ENCODE measurements at places on chromosomes 4 and X. TPM values are rescaled to one million over a fixed set of nuclear protein-coding genes. Genes with fewer than 3 reads are reported as not detected.
A peak's percentile ranks its signal among the peaks of the same experiment; 100 is the strongest.

DNA sequence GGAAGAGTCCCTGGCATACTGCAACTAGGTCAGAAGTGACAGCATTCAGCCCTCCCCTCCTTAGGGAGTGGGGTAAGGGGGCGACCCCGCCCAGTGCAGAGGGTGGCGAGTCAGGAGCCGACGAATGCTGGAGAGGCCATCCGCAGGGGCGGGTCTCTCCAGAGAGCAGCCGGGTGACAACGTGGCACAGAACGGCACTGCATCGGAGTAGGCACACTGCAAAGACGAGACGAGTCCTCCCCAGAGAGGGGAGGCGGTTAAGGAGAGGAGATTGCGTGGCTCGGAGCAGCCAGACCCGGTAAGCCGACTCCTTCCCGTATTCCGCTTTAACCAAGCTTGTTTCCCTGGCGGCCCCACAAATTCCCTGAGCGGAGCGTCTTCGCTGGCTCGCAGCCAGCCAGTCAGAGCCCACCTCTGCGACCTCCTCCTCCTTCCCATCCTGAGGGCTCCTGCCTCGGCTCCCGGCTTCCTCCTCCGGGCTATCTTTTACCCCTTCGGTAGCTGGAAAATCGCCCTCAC is 54.9 kb downstream of the LINC00632 start:
- peak; percentile 69 for DNase-seq

- DNase-seq: no peak
Measured at GRCh38 chr4:83438719-83439118, 16.9 kb downstream of the HELQ start.

The COL4A6 gene
- polyA plus RNA-seq: 6.9 TPM

GRCh38 chr4:120843849-120844527 is 78.5 kb downstream of the PRDM5 start:
- peak; percentile 33 for DNase-seq

The AFF2 gene
- 2.1 TPM for polyA plus RNA-seq

DNA sequence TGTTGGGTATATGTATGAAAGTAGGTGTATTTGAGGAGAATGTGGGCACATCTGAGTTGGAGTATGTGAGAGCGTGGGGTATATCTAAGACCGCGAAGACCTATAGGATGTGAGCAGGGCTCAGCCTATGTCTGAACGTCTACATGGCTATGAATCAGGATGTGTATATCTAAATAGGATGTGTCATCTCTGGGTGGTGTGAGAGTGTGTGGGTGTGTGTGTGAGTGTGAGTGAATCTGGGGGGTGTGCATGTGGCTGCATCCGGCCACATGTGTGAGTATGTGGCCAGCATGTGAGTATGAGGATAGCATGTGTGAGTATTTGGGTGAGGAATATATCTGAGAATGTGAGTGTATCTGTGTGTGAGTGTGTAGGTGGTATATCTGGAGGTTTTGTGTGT is 7.7 kb downstream of the GPR173 start:
- no peak for DNase-seq

The PPEF2 gene
- not detected for polyA plus RNA-seq

The UGT2A3 gene
- 30.3 TPM for polyA plus RNA-seq

- peak; percentile 61 for DNase-seq
Measured at GRCh38 chr4:6733358-6734164, 17.6 kb downstream of the BLOC1S4 start.

DNA sequence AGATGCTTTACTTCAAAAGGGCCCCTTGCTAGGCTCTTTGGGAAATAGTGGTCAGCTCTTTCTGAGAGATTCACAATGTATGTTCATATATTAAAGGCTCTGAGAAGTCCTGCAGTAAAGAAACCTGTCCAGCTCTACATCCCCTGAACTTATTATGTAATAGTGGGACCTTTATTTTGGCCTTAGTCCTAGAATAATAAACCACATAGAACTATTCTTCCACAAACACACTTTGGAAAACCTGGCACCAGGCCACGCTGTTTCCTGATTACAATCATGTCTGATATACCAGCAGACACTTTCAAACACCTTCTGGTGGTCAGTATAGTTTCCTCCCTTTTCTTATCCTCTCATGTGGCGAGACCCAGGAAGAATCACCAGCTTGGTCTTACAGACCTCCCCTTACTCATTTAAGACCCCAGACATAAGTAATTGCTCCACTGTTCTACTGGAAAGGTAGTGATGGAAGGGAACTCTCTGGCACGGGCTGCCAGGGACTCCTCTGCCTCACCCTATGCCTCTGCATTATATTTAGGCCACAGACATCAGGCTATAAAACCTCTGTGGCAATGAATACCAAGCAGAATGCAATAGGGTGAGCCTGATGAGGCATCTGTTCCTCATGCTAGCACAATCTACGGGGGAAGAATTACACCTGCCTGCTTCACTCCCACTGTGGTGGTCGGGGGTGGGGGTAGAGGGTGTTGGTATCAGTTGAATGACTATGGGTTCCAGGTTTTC is 5.7 kb upstream of the PPEF1 start:
- no peak for DNase-seq

The LCORL gene
- polyA plus RNA-seq: 12.6 TPM

DNA sequence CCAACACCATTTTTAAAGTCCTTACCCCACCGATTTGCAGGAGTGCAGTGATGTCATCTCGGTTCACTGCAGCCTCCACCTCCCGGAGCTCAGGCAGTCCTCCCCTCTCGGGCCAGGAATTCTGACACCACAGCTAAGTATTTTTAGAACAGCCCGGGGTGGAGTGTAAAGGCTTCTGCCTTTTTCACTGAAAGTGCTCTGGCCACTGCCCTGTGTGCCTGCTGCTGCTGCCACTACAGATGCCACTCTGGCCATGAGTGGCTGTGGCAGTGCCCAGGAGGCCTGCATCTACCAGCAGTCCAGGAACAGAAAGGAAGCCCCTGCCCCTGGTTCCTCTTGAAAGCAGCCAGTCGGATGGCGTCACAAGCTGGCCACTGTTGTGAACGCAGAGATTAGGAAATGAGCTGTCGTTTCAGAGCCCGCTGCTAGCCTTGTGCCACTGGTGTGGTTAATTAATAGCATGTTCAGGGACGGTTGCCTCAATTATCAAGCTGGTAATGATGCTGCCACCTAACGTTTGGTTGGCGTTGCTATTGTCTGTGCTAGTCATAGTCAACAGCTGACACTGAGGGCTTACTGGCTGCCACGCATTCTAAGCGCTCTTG is 23.6 kb upstream of the TBC1D14 start:
- DNase-seq: no peak

The CABS1 gene
- polyA plus RNA-seq: not detected

- DNase-seq: no peak
Measured at GRCh38 chr4:124536946-124537345, 175.6 kb downstream of the ANKRD50 start.

DNA sequence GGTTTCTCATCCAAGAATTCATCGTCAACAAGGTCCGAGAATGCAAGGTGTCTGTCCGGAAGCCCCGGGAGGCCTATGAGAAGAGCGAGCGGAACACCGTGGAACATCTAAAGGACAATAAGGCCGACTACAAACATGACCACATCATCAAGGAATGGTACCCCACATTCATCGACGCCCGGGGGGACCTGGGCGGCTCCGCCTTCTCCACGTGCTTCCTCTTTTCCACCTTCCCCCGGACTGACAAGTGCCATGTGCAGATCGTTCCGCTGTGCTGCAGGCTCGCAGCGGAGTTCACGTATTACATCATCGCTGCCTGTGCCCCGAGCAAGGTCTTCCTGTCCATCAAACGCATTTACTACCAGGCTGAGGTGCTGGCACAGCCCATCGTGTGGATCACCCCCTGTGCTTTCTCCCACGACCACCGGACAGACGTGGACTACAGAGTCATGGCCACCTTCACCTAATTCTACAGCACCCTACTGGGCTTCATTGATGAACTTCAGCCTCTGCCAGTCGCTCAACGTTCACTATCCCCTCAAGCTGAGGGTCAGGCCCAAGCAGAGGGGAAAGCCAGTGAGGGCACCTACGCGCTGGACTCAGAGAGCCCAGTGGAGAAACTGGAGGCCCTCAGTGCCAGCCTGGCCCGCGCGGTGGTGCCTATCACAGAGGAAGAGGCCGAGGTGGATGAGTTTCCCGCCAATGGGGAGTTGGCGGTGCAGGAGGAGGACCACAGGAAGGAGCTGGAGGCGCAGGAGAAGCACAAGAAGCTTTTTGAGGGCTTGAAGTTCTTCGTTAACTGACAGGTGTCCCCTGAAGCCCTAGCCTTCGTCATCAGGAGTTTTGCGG is 125.9 kb upstream of the PABPC4L start:
- no peak for DNase-seq

DNA sequence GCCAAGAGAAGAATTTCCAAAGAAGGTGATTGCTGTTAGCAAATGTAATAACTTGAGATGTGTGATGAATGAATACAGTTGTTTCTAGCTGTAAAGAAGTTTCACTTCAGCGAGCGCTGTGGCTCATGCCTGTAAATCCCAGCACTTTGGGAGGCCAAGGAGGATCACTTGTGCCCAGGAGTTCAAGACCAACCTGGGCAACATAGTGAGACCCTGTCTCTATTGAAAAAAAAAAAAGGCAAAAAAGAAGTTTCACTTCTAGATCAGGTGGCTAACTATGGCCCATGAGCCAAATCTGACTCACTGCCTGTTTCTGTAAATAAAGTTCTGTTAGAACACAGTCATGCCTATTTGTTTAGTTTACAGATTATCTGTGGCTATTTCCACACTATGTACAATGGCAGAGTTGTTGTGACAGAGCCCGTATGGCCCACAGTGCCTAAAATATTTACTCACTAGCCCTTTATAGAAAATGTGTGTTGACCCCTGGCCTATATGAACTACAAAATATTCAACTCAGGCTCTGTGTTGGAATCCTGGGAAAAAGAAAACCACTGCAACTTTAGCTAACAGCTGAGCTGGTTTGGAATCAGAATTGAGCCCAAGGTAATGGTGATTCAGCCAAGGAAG is 54.1 kb upstream of the PRPS1 start:
- no peak for DNase-seq

- no peak for DNase-seq
Measured at GRCh38 chrX:40440866-40441265, 139.9 kb upstream of the ATP6AP2 start.

GRCh38 chr4:4641661-4642495 is 100.0 kb upstream of the STX18 start:
- no peak for DNase-seq

DNA sequence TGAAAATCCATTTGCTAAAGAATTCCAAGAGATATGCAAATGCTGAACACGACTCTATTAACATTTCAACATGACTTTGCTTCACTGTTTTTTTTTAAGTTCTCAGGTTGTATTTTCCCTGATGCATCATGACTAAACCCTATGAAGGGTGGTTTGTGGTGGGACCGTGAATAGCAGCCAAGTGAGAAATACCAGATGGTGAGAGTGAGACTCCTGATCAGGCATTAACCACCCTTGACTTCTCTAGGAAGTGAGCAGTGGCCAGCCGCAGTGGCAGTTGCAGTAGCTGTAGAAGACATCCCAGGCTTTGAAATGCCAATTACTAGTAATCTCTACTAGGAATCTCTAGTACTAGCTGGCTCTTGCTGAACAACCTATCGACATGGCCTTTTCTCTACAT is 383.4 kb downstream of the FAM133A start:
- DNase-seq: no peak

DNA sequence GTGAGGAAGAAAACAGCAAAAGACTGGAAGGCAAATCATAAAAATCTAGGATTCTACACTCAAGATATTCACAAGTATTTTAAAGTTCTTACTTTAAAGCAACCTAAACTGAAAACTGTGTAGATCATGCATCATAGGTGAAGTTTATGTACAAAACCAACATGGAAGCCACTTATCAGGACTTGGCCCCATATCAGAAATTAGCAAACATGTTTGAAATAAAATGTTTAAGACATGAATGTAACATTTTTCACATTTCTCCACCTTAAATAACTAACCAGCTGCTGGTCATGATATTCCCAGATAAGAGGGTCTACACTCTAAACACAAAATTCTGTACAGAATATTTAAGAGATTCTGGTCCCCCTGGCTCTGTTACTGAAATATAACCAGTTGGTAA is 38.5 kb downstream of the APBB2 start:
- DNase-seq: no peak

The CCKAR gene
- polyA plus RNA-seq: not detected

- no peak for DNase-seq
Measured at GRCh38 chr4:98706200-98706813, 47.9 kb upstream of the TSPAN5 start.

The SMIM10 gene
- 3.4 TPM for polyA plus RNA-seq

DNA sequence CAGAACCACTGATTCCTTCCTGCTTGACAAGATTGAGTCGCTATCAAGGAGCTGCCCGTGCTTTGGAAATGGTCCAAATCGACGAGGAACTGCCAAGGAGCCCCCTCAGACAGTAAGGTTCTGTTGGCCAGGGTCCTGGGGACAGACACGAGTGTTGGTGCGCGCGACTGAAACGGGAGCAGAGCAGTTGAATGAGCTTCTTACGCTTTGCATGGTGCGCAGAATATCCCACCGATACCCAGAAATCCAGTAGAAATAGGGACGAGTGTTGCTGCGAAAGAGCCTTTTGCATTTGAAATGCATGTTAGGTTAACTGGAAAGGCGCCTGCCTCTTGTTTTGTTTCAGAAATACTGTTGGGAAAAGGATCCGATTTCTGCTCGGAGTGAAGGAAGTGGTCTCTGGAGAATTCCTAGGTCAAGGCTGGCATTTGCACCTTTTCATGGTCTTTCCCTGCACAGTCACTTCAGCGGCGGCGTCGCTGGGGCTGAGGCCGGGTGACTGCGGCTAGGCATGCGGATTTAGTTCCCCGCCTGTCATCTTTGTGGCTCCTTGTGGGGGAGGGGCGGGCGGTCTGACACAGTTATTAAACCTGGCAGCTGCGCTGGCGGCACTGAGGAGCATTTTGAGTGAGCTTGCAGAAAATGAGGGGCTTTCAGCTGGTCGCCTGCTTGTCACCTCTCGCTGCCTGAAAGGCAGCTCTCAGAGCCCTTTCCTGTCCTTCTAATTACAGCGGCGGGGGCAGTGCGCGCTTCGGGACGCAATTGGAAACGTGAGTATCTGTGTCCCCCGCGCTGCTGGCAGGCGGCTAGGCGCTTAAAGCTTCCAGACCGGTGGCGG is 51.5 kb upstream of the TRIM2 start:
- peak; percentile 73 for DNase-seq

The CT45A10 gene
- not detected for polyA plus RNA-seq

- no peak for DNase-seq
Measured at GRCh38 chr4:11640584-11640983, 211.9 kb upstream of the HS3ST1 start.

The SMIM10L2A gene
- polyA plus RNA-seq: 4.2 TPM

DNA sequence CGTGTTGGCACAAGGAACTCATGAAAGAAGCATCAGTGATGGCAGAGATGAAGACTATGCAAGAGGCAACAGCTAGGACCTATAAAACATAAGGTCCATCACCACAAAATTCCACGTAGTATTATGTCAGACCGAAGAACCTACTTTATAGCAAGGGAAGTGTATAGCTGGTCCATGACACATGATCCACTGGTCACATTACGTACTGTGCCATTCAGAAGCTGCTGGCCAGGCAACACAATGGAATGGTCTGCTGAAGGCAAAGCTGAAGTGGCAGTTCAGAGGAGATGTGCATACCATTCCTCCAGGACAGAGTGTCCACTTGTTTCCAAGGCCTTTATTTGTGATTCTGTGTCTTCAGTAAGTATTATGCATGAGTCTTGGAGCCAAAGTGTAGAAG is 215.5 kb upstream of the UGT8 start:
- DNase-seq: no peak

- no peak for DNase-seq
Measured at GRCh38 chrX:69138118-69138390, 27.2 kb downstream of the PJA1 start.

The USP17L18 gene
- polyA plus RNA-seq: not detected

The RASGEF1B gene
- polyA plus RNA-seq: 26.6 TPM

Data from hepatocyte (in vitro differentiated cells).